Chondrocyte (in vitro differentiated cells): ENCODE measurements at places on chromosomes 2 and 18. TPM values are rescaled to one million over a fixed set of nuclear protein-coding genes. Genes with fewer than 3 reads are reported as not detected.

The PRKAG3 gene
- not detected in 3 replicates for total RNA-seq

GRCh38 chr2:31446848-31447247 lies 32.3 kb upstream of the XDH start:
- H3K36me3 ChIP-seq: no peaks in the 10 kb centered on the region
- no peaks in the 10 kb centered on the region for H3K27me3 ChIP-seq
- no peak for DNase-seq
- H3K4me1 ChIP-seq: peaks cover 3% of the 10 kb centered on the region

- DNase-seq: no peak
- no peak overlapping the region for H3K4me3 ChIP-seq
- H3K4me1 ChIP-seq: no peaks in the 10 kb centered on the region
- no peaks in the 10 kb centered on the region for H3K36me3 ChIP-seq
Measured at GRCh38 chr2:23235736-23236135, 149.2 kb upstream of the KLHL29 start.

GRCh38 chr18:48612917-48613316 lies 74.1 kb downstream of the CTIF start:
- no peak for DNase-seq
- no peak overlapping the region for H3K4me3 ChIP-seq
- no peaks in the 10 kb centered on the region for H3K36me3 ChIP-seq
- peaks cover 82% of the 10 kb centered on the region for H3K4me1 ChIP-seq

The LMAN2L gene
- 15.3 to 25.4 TPM (median 15.9 TPM) in 3 replicates for total RNA-seq

GRCh38 chr2:61993422-61994024 lies 88.0 kb downstream of the COMMD1 start:
- H3K4me3 ChIP-seq: no peak overlapping the region
- peaks cover 2% of the 10 kb centered on the region for H3K36me3 ChIP-seq
- no peak overlapping the region for H3K27ac ChIP-seq
- H3K4me1 ChIP-seq: peaks cover 5% of the 10 kb centered on the region

The DRC1 gene
- total RNA-seq: 0.17 TPM in 1 of 3 replicates, not detected in the others

The GALNT14 gene
- 0.70 to 17.8 TPM (median 16.2 TPM) in 3 replicates for total RNA-seq

DNA sequence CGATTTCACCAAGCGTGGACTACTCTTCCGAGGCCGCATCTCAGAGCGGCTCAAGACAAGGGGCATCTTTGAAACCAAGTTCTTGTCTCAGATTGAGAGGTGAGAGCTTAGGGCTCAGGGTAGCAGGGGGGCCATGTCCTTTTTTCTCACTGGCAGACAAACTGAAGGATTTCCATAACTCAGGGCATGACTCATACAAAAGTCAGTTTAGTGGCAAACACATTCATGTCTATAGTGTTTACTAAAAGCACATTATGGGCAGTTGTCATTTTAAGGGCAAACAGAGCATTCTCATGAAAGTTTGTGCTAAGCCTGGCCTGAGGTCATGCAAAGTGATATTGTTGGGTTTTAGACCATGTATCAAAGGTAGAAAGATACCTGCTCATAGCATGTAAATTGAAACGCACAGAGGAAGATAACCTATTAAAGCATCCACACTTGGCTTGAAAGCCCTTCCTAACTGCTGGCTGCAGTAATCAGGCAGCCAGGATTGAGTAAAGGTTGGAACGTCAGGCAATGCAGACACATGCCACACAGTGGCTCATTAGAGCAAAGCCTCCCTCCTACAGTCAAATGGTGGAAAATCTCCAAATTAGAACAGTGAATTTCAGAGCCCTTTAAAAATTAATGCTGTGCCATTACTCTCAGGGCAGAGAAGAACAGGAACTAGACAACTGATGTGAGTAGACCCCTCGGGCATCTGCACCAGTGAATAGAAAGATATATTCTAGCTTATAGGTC lies 54.2 kb downstream of the HK2 start:
- no peak for DNase-seq
- peaks cover 45% of the 10 kb centered on the region for H3K4me1 ChIP-seq
- H3K27ac ChIP-seq: peak overlapping the region; percentile 41
- H3K36me3 ChIP-seq: peaks cover 55% of the 10 kb centered on the region
- no peaks in the 10 kb centered on the region for H3K27me3 ChIP-seq
- no peak overlapping the region for H3K4me3 ChIP-seq

DNA sequence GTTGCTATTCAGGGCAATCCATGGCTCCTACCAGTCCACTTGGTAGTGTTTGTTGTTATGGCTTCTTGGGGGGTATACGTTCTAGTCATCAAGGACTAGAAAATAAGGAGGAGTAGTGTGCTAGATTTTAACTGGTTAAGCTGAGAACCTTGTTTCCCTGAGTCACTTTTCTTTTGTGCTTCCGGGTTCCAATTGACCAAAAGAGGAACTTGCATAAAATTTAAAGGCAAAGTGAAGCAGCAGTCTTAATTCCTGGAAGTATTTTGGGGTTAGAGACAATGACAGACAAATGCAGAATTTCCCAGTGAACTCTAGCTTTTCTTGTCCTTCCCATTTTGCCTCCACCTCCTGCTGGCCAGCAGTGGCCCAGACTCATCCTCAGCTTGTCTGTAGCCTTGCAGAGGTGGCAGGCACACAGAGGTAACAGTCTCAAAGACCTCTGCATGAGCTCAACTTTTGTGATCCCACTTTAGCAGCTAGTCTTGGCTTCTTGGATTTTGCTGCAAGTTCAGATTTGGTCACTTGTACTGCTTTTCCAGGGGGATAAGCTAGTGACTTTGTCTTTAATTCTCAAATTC lies 1105.8 kb upstream of the NXPH2 start:
- no peak overlapping the region for H3K4me3 ChIP-seq
- no peak overlapping the region for H3K27ac ChIP-seq
- H3K27me3 ChIP-seq: no peaks in the 10 kb centered on the region
- no peaks in the 10 kb centered on the region for H3K36me3 ChIP-seq

DNA sequence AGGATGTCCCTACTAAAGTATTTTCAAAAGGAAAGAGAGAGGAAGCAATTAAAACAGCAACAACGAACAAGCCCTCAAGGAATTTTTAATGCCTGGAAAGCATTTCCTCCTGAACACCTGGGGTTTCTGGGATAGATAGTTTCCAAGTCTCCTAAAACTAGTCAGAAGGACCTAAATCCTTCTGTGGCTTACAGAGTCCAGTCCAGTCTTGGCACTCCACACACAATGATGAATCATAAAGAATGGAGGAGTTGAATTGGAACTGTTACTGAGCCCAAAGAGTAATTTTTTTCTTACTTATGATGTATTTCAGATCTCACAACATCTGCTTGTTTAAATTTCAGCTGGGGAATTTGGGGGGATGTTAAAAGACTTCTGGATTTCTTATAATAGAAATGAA lies 144.6 kb upstream of the SETBP1 start:
- H3K4me3 ChIP-seq: no peak overlapping the region
- H3K4me1 ChIP-seq: peaks cover 48% of the 10 kb centered on the region
- no peak for DNase-seq
- H3K27ac ChIP-seq: peak overlapping the region; percentile 39
- H3K27me3 ChIP-seq: no peaks in the 10 kb centered on the region

DNA sequence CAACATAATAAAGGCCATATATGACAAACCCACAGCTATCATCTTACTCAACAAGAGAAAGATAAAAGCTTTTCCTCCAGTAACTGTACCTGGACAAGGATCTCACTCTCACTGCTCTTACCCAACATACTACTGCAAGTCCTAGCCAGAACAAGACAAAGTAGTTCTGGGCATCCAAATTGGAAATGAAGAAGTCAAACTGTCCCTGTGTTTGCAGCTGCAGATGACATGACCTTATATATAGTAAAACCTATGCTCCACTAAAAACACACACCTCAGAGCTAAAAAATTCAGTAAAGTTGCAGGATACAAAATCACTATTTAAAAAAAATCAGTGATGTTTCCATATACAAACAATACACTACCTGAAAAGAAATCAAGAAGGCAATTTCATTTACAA lies 32.2 kb downstream of the USP34 start:
- peak overlapping the region; percentile 33 for H3K27ac ChIP-seq
- H3K36me3 ChIP-seq: no peaks in the 10 kb centered on the region
- H3K4me1 ChIP-seq: peaks cover 63% of the 10 kb centered on the region
- DNase-seq: no peak
- no peaks in the 10 kb centered on the region for H3K27me3 ChIP-seq

The GPR75 gene
- 1.1 to 2.4 TPM (median 1.2 TPM) in 3 replicates for total RNA-seq

GRCh38 chr2:113894156-113894743 lies 4.4 kb downstream of the ACTR3 start:
- H3K27ac ChIP-seq: peak overlapping the region; percentile 94
- no peaks in the 10 kb centered on the region for H3K36me3 ChIP-seq
- no peak for DNase-seq
- peaks cover 79% of the 10 kb centered on the region for H3K4me1 ChIP-seq
- peak overlapping the region; percentile 96 for H3K4me3 ChIP-seq

The DNAH7 gene
- total RNA-seq: 0.03 to 0.70 TPM (median 0.20 TPM) in 3 replicates

DNA sequence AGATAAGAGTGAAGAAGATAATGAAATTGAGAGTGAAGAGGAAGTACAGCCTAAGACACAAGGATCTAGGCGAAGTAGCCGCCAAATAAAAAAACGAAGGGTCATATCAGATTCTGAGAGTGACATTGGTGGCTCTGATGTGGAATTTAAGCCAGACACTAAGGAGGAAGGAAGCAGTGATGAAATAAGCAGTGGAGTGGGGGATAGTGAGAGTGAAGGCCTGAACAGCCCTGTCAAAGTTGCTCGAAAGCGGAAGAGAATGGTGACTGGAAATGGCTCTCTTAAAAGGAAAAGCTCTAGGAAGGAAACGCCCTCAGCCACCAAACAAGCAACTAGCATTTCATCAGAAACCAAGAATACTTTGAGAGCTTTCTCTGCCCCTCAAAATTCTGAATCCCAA lies 15.7 kb downstream of the MSH6 start:
- H3K4me1 ChIP-seq: no peaks in the 10 kb centered on the region
- H3K36me3 ChIP-seq: peaks cover 37% of the 10 kb centered on the region
- H3K27ac ChIP-seq: no peak overlapping the region
- H3K27me3 ChIP-seq: no peaks in the 10 kb centered on the region
- DNase-seq: no peak

The SH2D6 gene
- 0.47 TPM in 1 of 3 replicates, not detected in the others for total RNA-seq

The DNAJC5G gene
- not detected in 3 replicates for total RNA-seq

The HNMT gene
- total RNA-seq: 2.0 to 4.6 TPM (median 4.5 TPM) in 3 replicates

- H3K27me3 ChIP-seq: no peaks in the 10 kb centered on the region
- H3K36me3 ChIP-seq: peaks cover 35% of the 10 kb centered on the region
- H3K4me1 ChIP-seq: peaks cover 6% of the 10 kb centered on the region
- no peak overlapping the region for H3K27ac ChIP-seq
Measured at GRCh38 chr2:206282746-206283145, 8.3 kb downstream of the ZDBF2 start.

The CRYGD gene
- not detected in 3 replicates for total RNA-seq

DNA sequence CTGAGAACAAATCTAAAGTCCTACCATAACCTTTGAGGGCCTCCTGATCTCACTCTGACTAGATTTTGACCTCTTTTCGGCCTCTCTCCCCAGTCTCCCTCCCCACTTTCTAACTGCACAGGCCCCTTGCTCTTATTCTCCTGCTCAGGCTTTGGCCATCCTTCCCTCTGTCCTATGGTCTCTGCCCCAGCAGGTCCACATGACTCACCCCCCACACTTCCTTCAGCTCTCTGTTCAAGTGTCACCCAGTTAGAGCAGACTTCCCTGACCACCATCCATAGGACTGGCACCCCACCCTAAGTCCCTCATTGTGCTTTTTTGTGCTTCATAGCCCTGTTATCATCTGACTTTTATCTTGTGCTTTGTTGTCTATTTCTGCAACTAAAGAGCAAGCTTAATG lies 41.2 kb upstream of the NT5C1B start:
- peak overlapping the region; percentile 9 for H3K27ac ChIP-seq
- H3K4me3 ChIP-seq: no peak overlapping the region
- no peak for DNase-seq
- H3K27me3 ChIP-seq: no peaks in the 10 kb centered on the region
- peaks cover 27% of the 10 kb centered on the region for H3K4me1 ChIP-seq

The SFTPB gene
- not detected in 3 replicates for total RNA-seq

The REG3G gene
- total RNA-seq: not detected in 3 replicates

DNA sequence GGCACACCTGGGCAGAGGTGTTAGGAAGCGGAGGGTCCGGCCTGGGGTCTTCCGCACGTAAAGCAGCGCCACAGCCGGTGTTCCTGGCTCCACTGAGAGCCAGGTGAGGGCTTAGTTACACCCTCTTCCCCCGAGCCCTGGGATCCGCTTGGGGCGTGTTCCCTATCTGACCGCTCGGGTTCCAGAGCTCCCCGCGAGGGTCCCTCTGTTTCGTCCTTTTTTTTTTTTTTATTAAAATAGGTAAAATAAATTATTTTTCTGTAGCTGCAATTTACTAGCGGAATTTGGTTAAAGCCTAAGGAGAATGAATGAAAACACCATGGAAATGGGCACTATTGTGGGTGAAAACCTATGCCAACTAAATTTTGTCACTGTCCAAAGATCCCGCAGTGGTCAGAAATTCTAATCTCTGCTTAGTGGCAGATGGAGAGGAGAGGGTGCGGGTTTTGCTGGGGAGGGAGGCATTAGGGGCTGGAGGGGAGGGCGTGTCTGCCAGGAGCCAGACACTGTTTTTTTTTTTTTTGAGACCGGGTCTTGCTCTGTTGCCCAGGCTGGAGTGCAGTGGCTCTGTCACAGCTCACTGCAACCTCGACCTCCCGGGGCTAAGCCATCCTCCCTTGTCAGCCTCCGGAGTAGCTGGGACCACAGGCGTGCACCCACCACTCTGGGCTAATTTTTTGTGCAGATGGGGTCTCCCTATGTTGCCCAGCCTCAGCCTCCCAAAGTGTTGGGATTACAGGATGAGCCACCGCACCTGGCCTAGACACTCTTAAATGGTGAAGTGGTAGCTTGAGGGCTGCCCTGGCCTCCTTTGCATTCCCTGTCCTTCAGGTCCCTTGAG lies 834 bp downstream of the PDCL3 start:
- peaks cover 14% of the 10 kb centered on the region for H3K4me1 ChIP-seq
- peak overlapping the region; percentile 75 for H3K27ac ChIP-seq
- peaks cover 16% of the 10 kb centered on the region for H3K36me3 ChIP-seq
- H3K4me3 ChIP-seq: peak overlapping the region; percentile 90
- H3K27me3 ChIP-seq: no peaks in the 10 kb centered on the region

DNA sequence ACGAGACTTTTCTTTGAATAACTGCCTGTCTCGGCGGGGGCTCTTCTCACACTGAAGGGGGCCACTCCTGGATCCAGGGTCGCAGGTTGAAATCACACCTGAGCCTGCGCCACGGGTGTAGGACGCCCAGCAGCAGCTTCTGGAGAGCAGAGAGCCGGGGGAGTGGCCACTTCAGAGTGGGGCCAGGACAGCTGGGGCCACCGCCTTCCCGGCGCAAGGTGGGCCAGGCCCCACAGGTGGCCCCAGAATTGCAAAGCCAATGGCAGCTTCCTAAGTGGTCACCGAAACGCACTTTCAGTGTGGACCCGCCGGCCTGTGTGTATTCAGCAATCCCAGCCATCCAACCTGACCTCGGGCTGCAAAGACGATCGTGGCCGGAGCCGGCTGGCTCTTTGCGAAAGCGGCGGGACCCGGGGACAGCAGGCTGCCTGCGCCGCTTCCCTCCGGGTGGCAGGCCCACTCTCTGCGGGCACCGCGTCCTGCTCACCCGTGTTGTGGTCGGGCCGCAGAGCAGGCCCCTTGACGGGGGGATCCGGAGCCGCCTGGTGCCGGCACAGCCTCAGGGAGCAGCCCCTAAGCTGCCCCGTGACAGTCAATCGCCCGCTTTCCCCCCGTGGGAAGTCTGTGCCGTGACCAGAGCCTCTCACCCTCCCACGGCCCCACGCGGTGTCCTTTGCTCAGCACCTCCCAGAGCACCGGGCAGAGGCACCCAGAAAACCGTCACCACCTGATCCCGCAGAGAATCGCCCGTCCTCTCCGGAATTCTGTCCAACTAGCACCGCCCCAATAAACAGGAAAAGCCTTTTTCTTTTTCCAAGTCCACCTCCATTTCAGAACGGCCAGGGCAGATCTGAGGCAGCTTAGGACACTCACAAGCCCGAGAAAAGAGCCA lies 144.7 kb downstream of the ZNF516 start:
- H3K27me3 ChIP-seq: peaks cover 4% of the 10 kb centered on the region
- no peak overlapping the region for H3K4me3 ChIP-seq
- no peak overlapping the region for H3K27ac ChIP-seq
- H3K36me3 ChIP-seq: peaks cover 6% of the 10 kb centered on the region

The ALPI gene
- not detected in 3 replicates for total RNA-seq

The HEATR5B gene
- total RNA-seq: 15.1 to 19.6 TPM (median 17.0 TPM) in 3 replicates

GRCh38 chr2:183490914-183491313 lies 366.7 kb downstream of the NUP35 start:
- peaks cover 3% of the 10 kb centered on the region for H3K27me3 ChIP-seq
- no peak overlapping the region for H3K27ac ChIP-seq
- H3K4me3 ChIP-seq: no peak overlapping the region
